ENCODE measurements at places on chromosomes 12 and 14.

DNA sequence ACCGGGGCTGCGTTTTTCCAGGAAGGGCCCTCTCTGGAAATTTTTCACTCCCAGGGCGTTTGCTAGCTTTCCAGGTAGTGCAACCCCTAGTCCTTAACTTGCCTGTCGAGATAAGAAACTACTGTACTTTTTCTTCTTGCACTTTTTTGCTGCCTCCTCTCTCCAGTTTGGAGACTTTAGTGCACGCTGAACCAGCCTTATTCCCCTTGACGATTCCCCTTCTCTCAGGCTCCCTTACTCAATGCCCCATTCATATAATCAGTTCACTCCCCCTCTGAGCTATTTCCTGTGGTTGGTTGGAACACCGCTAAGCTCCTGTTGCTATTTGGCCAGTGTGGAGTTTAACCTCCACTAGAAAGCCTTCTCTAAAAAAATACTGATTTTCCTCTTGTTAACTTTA, 682 bp downstream of the CREBL2 start:
- no peak for DNase-seq

DNA sequence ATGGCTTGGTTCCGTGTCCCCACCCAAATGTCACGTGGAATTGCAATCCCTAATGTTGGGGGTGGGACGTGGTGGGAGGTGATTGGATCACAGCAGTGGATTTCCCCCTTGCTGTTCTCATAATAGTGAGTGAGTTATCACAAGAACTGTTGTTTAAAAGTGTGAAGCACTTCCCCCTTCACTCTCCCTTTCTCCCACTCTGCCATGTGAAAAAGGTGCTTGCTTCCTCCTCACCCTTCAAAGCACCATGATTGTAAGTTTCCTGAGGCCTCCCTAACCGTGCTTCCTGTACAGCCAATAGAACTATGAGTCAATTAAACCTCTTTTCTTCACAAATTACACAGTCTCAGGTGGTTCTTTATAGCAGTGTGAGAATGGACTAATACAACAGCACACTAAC, 5.3 kb upstream of the CEP128 start:
- DNase-seq: no peak

DNA sequence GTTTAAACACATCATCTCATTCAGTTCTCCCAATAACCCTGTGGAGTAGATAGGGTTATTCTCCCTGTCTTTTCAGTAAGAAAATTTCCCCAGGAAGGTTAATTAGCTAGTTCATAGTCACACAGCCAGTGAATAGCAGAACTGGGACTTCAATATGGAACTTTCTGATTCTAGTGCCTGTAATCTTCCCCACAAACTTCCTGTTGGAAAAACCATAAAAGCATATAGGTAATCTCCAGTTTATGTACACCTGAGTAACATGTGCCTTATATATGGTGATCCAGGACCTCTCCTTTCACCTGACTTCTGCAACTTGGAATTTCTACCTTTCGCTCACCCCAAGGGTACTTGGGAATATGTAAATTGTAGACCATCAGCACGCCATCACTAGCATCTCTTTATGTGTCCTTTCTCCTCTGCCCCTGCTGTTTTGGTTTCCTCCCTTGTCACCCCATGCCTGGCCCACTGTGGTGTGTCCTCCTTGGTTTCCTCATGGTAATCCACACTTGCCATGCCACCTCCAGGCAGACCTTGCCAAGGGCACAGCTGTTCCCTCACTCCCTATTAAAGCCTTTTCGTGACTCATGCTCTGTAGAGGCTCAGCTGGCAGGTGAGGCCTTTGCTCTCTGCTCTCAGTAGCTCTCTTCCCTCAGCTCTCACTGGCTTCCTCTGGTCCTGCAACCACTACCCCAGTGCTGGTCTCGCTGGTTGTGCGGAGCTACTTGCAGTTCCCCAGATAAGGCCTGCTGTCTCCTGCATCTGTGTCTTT, 16.7 kb downstream of the TBC1D30 start:
- no peak for DNase-seq

- no peak for DNase-seq
These were observed 13.1 kb upstream of the KLRC1 start for GRCh38 chr12:10466311-10466710.

DNA sequence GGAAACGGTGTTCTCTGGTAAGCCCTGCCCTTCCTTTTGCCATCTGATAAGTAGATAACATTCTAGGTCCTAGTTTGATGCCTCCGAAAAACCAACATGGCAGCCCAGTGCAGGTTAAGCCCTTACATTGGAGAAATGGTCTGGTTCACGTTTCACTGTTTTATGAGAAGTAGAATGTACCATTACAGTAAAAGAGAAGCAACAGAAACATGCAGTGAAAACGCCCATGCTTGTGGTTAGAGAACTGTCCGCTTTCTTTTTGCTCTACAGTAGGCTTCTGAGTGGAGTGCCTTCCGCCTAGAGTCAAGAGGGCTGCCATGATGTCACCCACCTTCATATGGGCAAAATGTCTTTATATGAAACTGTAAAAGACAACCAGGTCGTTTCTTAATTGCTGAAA, 190.4 kb upstream of the BCL2L14 start:
- DNase-seq: no peak

GRCh38 chr12:131591136-131591535, 119.8 kb upstream of the SFSWAP start:
- no peak for DNase-seq

GRCh38 chr12:61542551-61542950, 717.7 kb upstream of the USP15 start:
- DNase-seq: no peak

- no peak for DNase-seq
These were observed 44.3 kb downstream of the KRT80 start for GRCh38 chr12:52147367-52147963.

DNA sequence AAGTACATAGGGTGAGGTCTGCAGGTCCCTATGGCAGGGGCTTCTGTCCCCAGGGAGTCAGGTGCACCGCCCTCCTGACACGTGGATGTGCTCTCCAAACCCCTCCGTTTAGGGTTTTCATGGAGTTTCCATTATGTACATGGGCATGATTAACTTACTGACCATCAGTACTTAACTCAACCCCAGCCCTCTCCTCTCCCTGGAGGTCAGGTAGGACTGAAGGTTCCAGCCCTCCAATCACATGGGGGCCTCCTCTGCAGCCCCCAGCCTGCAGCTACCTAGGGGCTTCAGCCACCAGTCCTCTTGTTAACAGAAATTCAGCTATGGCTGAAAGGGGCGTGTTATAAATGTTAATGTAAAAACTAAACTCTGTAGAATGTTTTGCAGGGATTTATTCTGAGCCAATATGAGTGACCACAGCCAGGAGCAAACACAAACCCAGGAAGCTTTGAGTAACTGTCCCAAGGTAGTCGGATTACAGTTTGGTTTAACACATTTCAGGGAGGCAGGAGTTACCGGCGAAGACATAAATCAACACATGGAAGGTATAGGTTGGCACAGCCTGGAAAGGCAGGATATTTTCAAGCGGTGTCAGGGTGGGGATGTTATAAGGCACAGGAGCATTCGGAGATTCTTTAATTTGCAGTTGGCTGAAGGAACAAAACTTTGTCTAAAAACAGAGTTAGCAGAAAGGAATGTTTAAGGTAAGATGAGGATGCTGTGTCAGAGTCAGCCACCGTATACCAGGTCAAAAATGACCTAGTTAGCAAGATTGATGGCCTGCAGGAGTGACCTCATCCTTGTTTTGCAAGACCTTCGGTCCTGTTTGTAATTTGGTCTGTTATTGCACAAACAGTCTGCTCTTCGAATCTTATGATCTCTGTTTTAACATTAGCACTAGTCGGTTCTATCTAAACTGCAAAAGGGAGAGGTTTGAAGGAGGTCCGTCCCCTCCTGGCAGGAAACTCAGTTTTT, 75.2 kb downstream of the TNFAIP2 start:
- no peak for DNase-seq

GRCh38 chr14:47541662-47542061, 133.7 kb downstream of the MDGA2 start:
- DNase-seq: no peak

DNA sequence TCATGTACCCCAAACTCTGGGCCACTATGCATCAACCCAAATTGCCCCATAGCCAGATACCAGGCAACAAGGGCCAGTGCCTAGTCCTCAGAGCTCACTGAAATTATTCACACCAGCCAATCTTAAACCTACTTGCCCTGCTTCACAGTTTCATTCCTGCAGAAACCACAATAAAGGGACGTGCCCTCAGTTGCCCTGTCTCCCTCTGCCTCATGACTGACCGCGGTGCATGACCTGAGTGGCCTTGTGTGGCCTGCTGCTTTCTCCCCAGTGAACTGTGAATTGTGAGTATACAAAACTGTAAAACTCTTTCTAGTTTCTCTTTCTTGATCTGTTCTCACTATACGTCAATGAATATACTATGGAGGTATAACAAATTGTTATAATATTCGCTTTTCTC, 490.9 kb upstream of the MIS18BP1 start:
- DNase-seq: no peak

- DNase-seq: peak; percentile 79
These were observed 9.2 kb downstream of the DGKA start for GRCh38 chr12:55940065-55940732.

- DNase-seq: no peak
These were observed 21.0 kb downstream of the BATF start for GRCh38 chr14:75543253-75543652.

- DNase-seq: no peak
These were observed 18.8 kb downstream of the KNTC1 start for GRCh38 chr12:122545855-122546254.

- DNase-seq: no peak
These were observed 16.2 kb downstream of the PSMC1 start for GRCh38 chr14:90272523-90272922.

DNA sequence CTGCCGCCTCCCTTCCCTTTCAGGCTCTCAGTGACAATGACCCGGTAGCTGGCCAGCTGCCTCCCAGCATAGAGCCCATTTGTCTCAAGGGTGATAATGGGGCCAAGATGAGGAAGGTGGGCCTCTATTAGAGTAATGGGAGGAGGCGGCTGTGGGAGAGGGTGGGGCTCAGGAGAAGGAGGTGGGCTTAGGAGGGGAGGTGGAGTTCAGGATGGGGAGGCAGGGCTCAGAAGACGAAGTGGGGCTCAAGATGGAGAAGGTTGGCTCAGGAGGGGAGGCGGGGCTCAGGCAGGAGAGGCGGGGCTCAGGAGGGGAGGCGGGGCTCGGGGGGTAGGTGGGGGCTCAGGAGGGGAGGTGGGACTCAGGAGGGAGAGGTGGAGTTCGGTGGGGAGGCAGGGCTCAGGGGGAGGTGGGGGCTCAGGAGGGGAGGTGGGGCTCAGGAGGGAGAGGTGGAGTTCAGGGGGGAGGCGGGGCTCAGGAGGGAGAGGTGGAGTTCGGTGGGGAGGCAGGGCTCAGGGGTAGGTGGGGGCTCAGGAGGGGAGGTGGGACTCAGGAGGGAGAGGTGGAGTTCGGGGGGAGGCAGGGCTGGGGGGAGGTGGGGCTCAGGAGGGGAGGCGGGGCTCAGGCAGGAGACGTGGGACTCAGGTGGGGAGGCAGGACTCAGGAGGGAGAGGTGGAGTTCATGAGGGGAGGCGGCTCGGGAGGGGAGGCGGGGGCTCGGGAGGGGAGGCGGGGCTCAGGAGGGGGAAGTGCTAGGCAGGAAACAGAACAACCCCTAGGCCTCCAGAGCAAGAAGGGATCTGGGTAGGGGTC, 36.8 kb downstream of the IQSEC3 start:
- DNase-seq: no peak

GRCh38 chr12:132638541-132639408, 20.2 kb downstream of the P2RX2 start:
- no peak for DNase-seq

DNA sequence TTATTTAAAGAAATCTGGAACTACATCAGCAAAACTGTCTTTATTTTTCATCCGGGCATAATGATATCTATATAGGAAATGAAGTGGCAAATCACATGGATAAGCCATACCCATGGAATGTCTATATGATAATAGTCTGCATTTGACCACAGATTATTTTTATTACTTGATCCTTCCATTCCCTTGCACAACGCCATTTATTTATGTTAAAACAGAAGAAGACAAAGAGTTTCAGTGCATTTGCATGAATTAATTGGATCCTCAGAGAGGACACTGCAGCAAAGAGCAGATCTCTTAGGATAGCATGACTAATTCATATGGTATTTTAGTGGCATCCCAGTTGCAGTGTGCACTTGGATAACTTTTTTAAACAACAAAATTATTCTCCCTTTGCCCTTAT, 345.0 kb downstream of the CCDC91 start:
- no peak for DNase-seq

DNA sequence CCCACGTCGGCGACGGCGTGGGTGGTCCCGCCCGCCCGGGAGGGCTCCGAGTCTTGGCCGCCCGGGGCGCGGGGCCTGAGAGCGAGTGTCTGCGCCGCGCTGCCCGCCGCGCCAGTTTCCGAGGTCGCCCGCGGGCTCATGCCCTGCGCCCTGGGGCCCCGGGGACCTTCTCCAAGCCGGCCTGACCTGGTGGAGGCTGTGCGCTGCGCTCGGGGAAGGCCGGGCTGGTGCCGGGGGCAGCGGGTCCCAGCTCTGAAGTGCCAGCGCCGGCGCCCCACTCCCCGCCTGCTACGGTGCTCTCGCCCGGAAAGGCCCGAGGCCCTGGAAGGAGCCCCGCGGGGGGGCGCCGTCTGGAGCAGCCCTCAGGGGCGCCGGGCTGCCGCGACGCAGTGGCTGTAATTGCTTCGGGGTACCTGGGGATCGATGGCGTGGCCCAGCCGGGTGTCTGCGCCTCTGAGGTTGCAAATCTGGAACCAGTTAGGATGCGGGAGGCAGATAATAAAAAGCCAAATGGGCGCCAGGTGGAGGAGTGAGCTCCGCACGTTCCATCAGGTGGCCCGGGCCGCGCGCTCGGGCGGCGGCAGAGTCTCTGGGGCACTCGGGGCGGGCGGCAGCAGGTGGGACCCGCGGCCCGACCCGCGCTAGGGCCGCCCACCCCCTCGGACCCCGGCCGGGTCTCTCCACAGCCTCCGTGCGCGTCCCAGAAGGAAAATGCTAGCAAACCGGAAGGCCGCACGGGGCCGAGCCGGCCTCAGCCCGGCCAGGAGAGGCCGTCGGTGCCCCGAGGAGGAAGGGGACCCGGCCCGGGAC, 102.3 kb upstream of the DIO3 start:
- no peak for DNase-seq

- no peak for DNase-seq
These were observed 982.0 kb upstream of the TMEM132C start for GRCh38 chr12:127284870-127285431.

GRCh38 chr14:91692075-91692474, 39.8 kb downstream of the CATSPERB start:
- DNase-seq: no peak

GRCh38 chr14:103346286-103346685, 12.2 kb downstream of the EIF5 start:
- no peak for DNase-seq

DNA sequence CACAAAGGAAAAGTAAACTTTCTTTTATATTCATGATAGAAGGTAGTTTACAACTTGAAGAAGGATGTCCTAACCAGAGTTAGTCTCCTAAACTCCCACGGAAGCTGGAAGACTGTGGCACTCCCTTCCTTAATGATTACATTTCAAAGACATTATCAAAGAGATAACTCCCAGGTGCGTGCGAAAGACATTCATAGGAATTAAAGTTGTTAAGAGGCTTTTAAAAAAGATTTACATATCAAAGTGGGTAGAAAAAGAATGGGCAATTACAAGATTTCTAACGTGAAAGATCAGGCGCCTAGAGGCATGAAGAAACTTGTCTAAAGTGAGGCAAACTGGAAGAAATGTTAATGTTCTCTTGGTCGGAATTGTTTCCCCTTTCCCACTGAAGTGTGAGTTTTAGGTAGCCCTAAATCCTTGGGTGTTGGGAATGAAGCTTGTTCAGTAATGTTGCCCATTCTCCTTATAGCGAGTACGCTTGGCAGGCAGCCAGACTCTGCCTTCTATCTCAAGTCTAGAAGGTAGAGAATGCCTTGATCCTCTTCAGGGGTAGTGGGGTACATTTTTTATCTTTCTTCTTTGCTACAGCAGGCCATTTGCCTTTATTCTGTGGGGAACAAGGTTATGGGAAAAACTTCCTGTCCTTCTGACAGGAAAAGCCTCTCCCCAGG, 642.0 kb downstream of the SLC6A15 start:
- DNase-seq: no peak

Data from stimulated activated naive B cell treated with anti-CD40 and anti-IgM and Interleukin-4, amounts not matched to agents 10 μg/mL and 1 μg/mL and 100 μg/mL, for 72 hours (primary cell).